Suppressor macrophage treated with lipopolysaccharide for 1 hour (primary cell): ENCODE measurements at places on chromosomes 12 and 14.
A peak's percentile ranks its signal among the peaks of the same experiment; 100 is the strongest.

GRCh38 chr12:30928356-30929244 is 2.1 kb downstream of the TSPAN11 start:
- DNase-seq = no peak

DNA sequence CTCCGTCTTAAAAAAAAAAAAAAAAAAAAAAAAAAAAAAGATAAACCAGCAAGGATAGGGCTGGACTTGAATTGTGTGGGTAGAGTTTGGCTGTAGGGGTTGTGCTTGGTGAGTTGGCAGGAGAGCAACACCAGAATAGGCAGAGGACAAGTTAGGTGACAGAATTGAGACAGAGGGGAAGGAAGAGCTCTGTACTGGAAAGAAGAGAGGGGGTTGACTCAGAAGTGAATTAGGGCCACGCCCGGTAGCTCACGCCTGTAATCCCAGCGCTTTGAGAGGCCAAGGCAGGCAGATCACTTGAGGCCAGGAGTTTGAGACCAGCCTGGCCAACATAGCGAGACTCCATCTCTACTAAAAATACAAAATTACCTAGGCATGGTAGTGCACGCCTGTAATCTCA is 6.1 kb upstream of the TMEM30B start:
- DNase-seq = no peak

GRCh38 chr12:10716704-10717315 is 6.3 kb downstream of the YBX3 start:
- DNase-seq = no peak

DNA sequence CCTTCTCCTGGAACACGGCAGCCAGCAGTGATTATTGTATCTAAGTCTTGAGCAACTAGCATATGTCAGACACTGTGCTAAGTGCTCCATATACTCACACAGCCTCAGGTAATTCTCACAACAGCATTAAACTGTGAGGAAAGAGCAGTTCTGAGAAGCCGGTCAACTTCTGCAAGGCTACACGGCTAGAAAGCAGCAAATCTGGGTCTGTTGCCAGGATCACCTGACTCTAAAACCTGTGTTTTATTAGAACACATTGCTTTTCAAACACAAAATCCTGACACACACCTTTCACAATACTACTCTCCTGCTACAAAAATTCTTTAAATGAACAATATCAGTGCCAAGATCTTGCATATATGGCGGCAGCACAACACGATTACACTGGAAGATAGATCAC is 49.8 kb upstream of the CRACR2A start:
- no peak for DNase-seq

- DNase-seq = peak; percentile 83
Observed at GRCh38 chr14:103391048-103391447, 5.8 kb downstream of the MARK3 start.

GRCh38 chr12:64889434-64890216 is 65.2 kb downstream of the TBC1D30 start:
- DNase-seq = no peak

DNA sequence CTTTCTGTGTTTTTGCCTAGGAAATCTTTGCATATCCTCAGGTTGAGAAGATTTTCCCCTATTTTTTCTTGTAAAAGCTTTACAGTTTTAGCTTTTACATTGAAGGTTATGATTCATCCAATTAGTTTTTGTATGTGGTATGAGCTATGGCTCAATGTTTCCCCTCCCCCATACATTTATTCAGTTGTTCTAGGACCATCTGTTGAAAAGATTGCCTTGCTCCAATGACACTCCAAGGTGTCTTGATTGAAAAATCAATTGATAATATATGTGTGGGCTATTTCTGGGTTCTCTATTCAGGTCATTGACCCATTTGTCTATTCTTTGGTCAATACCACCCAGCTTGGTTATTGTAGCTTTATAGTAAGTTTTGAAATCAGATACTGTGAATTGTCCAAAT is 42.6 kb downstream of the LRTM2 start:
- DNase-seq = no peak

DNA sequence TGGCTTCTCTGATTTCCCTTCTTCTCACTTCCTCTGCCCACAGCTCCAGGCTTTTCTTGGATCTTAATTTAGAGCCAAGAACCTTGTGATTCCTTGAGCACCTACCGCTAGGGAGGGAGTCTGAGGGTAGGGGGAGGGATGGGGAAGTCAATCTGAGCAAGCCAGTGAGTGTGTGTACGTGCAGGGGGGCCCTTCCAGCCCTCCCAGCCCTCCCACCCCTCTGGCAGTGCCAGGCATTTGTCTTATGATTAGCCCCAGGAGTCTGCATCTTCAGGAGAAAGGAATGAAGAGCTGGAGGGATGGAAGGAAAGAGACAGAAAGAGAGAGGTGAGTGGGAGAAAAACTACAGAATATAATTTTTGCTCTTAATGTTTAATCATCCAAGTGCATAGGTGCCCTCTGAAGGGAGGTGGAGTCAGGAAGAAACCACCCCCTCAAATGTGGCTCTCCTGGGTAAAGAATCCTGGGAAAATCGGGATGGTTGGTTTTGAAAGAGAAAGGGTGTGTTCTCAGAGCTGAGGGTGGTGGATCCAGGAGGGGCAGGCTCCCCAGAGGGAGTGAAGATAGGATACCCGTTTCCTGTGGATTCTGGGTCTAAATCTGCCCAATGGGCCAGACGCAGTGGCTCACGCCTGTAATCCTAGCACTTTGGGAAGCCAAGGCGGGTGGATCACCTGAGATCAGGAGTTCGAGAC is 2.1 kb downstream of the PIANP start:
- DNase-seq = no peak

- DNase-seq = peak; percentile 41
Observed at GRCh38 chr12:70661466-70662161, 24.4 kb upstream of the PTPRB start.

DNA sequence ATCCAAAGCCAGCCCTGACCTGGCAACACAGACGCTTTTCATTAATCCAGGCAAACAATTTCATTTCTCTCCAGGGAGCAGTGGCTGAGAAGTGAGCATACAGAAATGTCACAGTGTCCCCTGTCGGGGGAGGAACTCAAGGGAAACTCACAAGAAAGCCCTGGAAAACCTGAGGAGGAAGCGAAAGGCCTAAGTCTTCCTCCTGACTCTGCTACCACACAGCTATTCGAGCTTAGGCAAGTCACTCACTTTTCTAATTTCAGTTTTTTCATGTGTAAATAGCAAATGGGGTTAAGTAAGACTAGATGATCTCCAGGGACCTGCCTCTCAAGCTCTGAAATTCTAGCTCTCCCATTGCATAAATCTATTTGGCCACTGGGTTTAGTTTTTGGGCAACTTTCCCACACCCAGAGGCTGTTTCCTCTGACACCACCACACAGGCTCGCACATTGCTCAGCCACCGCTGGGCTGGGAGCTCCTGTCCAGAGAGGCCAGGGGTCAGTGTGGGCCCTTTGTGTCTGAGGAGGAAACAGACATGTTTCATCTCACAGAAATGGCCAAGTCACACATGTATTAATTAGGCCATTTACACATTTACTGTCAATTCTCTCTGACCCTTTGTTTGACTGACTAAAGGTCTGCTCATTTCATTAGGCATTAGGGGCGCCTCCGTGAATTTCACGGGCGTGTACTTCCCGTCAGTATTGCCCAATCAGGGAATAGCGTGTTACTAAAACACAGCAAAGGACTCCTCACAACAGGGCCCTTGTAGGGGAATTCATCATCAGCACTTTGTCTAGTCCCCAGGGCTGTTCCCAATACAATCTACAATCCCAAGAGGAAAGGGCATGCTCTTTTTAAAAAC is 9.8 kb upstream of the PNMA1 start:
- peak; percentile 81 for DNase-seq

DNA sequence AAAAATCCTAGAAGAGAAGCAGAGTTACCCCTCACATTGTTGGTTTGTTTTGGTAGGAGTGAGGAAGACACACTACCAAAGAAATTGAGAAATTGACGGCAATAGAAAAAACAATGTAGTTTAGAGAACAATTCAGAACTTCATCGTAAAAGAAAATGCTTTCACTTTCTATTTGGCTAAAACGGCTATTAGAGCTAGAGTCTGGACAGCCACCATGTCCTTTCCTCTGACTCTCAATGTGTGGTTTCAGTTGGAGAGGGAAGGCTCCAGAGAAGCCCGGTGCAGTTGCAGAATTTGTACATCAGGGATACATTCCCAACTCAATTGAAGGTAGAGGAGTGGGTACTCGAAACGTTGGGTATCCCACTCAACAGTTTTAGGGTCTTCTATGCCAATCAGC is 535.3 kb downstream of the GALC start:
- no peak for DNase-seq
